ENCODE measurements at places on chromosomes 5 and 9.

GRCh38 chr9:113506090-113506589 is 42.6 kb downstream of the RGS3 start:
- no peak for DNase-seq

DNA sequence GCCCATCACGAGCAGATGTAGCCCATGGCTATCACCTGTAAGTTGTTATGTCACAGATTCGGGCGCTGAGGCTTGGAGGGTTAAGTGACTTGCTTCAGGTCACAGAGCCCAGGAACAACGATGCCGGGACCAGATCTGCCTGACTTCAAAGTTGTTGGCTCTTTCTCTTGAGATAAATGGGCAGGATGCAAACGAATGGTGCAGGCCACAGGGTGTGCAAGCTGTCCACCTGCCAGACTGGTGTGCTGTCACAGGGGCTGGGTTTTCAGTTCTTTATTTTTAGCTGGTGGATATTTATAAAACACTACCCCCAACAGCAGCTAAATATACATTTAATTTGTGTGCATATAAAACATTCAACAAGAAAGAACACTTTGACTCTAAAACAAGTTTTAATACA is 17.7 kb upstream of the PHYKPL start:
- DNase-seq: no peak

- no peak for DNase-seq
Measured at GRCh38 chr5:158951436-158952247, 148.1 kb downstream of the EBF1 start.

- no peak for DNase-seq
Measured at GRCh38 chr9:97573482-97574073, 59.6 kb downstream of the TSTD2 start.

DNA sequence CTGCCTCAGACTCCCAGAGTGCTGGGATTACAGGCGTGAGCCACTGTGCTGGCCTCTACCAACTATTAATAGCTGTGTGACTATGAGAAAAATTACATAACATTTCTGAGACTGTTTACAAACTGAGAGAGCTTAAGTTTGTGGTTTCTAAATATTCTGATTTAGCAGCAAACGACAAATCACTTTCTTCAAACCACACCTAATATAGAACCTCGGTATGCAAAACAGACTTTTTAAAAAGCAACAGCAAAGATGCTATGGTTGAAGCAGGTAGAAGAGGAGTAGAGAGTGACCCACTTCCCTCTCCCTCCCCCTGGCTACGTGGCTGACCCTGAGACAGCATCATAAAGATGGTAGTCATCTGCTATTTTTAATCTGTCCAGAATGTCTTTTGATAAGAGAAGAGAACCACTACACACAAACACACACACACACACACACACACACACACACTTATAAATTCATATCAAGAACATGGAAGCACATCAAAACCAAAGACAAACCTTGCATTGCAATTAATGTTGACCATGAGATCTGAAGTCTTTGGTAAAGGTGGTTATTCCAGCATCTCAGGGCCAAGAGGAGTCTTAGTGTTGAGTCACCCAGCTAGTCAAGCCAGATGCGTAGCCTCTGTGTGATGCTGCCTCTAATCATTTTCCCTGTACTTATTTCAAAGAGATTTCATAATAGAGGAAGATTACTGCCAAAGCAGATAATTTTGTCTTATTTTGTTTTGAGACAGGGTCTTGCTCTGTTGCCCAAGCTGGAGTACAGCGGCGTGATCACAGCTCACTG is 58.1 kb upstream of the TMEM215 start:
- no peak for DNase-seq

DNA sequence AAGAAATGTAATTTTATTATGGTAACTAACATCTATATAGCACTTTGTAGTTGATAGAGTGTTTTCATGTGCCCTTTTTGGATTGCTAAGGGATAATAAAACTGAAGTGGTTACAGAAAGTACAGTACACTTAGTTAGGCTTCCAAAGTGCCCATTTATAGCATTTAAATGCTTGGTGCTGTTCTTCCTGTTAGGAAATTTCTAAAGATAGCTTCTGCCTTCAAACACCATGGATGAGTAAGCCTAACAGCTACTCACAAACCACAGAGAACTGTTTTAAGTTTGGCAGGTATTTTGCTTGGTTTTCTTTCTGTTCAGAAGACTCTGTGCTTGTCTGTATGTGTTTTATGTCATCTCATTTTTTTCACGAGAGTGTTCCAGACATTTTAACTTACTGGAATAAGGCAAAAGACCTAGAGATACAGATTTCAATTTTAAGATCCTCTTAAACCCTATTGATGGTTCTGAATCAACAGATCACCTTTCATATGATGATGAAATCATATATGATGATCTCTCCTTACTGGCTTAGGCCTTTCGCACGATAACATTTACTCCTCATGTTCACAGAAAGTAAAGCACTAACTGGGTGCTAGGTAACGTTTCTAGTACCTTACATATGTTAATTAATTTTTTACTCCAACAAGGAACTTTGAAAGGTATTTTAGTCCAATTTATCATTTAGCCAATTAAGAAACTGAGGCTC is 4.4 kb downstream of the RIMOC1 start:
- DNase-seq: no peak

- DNase-seq: no peak
Measured at GRCh38 chr9:108756746-108757490, 98.9 kb downstream of the ACTL7B start.

DNA sequence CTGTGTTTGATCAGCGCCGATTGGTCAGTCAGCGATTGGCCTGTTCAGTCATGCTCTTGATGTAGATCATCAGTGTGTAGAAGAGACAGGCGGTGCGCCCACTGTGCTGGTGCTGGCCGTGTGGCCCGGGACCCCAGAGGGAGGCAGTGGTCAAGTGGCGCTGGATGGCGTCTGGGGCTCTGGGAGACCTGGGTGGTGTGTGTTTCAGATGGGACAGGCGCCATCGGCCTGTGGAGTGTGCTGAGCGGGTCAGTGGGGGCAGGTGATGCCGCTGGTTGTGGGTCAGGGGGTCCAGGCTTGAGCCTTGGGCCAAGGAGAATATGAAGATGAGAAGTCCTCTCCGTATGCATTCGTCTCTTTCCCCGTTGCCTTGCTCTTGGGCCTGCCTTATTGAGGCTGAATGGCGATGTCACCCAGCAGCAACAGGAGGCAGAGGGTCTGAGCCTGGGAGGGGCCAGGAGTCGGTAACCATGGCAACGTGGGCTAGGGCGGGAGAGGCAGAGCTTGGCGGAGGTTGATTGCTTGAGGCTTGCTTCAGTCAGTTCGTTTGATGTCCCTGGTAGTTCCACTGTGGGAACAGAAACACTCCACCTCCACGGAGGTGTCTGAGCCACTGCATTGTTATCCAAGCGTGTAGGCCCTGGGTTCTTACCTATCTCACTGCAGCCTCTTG is 117.8 kb upstream of the CACNA1B start:
- DNase-seq: no peak

DNA sequence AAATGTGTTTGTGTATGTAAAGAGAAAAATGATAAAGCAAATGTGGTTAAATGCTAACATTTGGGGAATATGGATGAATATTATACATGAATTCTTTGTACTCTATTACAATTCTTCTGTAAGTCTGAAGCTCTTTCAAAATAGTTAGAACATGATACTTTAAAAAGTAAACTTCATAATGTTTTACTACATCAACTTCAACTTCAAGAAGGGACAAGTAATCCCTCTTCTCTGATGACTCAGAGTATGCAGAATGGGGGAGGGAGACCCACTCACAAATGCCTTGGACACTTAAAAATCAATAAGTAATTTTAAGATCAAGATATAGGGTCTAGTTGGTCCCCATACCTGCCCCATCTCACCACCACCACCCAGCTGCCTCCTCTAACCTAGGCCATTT is 162.4 kb downstream of the ESM1 start:
- no peak for DNase-seq

- no peak for DNase-seq
Measured at GRCh38 chr5:54874337-54875021, 110.9 kb downstream of the ESM1 start.

DNA sequence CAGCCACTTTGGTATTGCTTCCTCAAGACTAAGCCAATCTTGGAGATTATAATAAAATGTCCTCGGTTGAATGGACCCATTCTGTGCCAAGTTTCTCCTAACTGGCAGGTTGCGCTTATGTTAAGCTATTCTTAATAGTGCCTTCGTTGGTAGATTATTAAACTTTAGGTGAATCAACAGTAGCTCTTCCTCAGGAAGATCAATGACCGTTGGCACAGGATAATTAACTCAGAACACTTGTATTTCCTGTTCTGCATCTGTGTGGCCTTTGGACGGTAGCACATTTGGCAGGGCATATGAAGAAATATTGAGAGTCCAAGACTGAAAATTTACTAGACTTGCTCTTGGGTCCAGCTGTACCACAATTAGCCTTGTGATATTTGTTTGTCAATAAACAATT is 402.9 kb downstream of the MLLT3 start:
- DNase-seq: no peak

GRCh38 chr5:79205965-79206364 is 30.0 kb upstream of the JMY start:
- no peak for DNase-seq

DNA sequence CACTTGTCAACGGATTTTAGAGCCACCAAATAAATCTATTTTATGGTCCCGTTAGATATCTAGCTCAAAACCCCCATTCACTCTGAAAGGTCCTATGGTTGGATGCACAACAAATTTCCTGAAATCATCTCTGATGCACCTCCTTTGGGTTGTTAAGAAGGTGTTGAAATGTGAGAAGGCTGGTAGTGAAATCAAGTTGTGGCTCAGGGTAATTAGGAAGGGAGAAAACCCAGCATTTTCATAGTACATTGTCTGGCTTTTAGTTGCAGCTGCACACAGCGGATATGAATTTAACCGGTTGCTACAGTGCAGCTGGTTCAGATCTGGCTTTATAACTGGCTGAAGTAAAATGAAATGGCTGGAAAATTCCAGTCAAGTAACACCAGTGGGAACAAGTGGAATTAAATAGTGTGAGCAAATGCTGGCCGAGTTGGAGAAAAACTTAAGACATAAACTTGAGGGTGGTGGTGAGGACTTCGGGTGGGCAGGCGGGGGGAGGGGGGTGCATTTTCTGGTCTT is 17.6 kb downstream of the RGMB start:
- no peak for DNase-seq

- DNase-seq: no peak
Measured at GRCh38 chr5:80756292-80756691, 101.5 kb upstream of the DHFR start.

GRCh38 chr5:77390221-77390620 is 101.9 kb downstream of the WDR41 start:
- no peak for DNase-seq

- no peak for DNase-seq
Measured at GRCh38 chr5:74127381-74128320, 501.7 kb downstream of the ARHGEF28 start.

- no peak for DNase-seq
Measured at GRCh38 chr5:74085782-74086181, 459.8 kb downstream of the ARHGEF28 start.

- no peak for DNase-seq
Measured at GRCh38 chr5:23105021-23105420, 251.9 kb upstream of the CDH12 start.

DNA sequence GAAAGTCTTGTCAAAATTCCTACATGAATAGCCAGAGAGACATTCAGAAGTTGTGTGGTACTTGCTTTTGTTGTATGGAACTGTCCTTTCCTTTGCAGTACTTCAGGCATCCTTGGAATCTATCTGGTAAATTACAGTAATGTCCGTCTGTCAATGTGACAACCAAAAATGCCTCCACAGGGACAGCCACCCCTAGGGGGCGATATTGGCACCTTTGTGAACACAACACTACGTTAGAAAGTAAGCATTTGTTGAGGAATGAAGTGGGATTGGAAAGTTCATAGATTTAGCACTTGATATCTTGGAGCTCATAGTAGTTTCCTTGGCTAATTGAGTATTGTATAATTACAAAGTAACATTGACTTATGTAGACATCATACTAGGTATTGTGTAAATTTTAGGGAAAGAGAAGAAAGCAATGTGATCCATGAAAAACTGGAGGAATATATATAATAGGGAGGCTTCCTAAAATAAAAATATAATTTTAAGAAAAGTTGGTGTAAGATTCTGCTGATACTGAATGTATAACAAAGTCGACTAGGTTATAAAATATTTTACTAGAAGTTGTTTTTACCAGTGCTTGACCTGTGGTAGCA is 32.7 kb downstream of the TMEFF1 start:
- DNase-seq: peak; percentile 65

DNA sequence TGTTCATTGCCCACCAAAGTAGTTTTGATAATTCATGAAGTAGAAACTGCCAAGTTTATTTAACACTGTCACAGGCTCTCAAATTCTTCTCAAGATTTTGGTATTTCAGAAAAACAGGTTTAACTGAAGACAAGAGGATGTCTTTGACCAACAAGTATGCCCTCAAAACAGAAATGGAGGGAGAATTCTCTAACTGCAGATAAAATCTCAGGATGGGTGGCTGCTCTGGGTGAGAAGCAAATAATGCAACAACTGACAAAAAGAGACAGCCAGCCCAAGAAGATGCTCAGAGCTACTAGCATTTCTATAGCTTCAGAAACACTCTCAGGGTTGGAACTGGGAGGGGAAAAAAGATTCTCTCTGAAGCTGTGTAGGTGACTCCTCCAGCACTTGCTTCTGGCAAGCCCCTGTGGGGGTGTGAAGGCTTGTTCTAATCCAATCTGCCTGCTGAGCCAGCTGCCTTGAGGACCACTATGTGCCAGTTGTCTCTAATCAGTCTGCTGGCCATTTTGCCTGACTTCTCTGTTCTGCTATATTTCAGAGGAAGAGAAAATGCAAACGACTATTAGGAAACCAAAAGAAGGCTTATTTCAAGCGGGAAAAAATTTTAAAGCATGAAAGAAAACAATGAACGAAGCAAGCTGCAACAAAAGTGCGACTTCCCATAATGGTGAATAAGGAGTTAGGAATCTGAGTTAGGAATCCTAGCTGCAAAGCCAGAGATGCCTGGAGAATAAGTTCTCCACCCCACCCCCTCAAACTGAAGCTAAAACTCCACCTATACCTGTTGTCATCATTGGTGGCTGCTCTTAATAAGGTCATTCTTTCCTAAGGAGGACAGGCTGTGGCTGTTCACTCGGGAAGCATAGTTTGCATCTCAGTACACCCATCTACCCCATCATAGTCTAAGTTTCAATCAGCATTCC is 147.5 kb downstream of the GNAQ start:
- no peak for DNase-seq

GRCh38 chr9:111945216-111945615 is 48.6 kb downstream of the UGCG start:
- DNase-seq: no peak

DNA sequence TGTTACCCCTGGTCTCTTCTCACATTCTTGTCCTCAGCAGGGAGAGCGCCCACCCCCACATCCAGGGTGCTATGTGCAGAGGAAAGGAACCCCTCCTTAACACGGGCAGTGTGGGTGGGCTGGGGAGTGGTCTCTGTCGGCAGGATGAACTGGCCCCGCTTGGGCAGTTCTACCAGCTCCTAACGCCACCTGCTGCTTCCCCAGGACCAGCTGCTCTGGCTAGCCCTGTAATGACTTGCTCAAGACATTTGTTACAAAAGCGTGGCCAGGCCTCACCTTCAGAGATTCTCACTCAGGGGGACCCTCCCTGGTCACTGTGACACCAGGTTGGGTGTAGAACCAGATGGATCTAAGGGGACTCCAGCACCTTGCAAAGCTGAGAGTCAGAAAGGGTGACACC is 82.4 kb downstream of the HMCN2 start:
- no peak for DNase-seq

- no peak for DNase-seq
Measured at GRCh38 chr5:14579731-14580397, 1.7 kb upstream of the OTULINL start.

GRCh38 chr5:59103303-59103702 is 520.4 kb downstream of the RAB3C start:
- DNase-seq: no peak

Measured in HL-60 (cell line).